Neural crest cell (in vitro differentiated cells): ENCODE measurements at places on chromosomes 1 and 21. TPM values are rescaled to one million over a fixed set of nuclear protein-coding genes. Genes with fewer than 3 reads are reported as not detected.

The RORC gene
- 0.12 TPM in 1 of 2 replicates, not detected in the other for total RNA-seq

The C1orf87 gene
- not detected in 2 replicates for total RNA-seq

The TPTE gene
- not detected in 2 replicates for total RNA-seq

The PRKAA2 gene
- total RNA-seq, result 4.8 and 4.9 TPM in 2 replicates

The SYCP1 gene
- total RNA-seq, result not detected in 2 replicates

The COL11A1 gene
- total RNA-seq, result 21.5 and 25.1 TPM in 2 replicates

The PEF1 gene
- total RNA-seq, result 49.0 and 52.4 TPM in 2 replicates

The RBBP5 gene
- 22.8 and 24.1 TPM in 2 replicates for total RNA-seq

The LRP8 gene
- 49.7 and 59.5 TPM in 2 replicates for total RNA-seq

The VANGL2 gene
- 106 and 109 TPM in 2 replicates for total RNA-seq

DNA sequence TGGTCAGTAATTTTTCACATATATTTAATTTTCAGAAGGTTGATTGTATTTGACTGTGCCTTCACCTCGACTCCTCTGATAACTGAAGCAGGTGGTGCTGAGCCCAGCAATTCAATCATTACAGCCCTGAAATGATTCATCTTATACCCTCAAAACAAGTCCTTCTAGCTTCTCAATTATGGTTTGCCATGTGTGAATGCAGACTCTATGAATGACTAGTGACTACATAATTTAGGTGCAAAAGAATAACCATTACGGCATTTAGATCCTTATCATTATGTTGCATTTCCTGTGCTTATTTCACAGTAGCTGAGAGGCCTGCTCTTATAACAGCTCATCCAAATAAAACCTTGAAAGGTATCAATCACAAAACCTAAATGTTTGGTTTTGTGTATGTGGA, 54.0 kb upstream of the COL11A1 start:
- no peak for DNase-seq

DNA sequence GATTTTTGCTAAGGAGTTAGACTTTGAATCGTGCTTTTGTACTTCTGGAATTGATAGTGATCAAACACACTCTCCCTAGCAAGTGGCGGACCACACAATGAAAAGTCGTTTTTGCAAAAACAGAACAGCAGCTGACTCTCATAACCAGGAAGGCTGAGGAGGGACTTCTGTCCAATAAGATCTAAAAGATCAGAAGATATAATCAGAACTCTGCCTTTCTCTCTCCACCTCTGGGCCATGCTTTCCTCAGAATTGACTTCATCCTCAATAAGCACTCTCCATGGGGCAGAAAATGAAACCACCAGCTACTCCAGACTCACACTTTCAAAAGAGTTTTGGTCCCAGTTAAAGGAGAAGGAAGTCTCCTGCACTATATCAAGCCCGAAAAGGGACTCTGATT, 55.3 kb upstream of the SAMD13 start:
- DNase-seq, result no peak

GRCh38 chr1:226404063-226404903, 3.6 kb downstream of the PARP1 start:
- DNase-seq, result no peak

- DNase-seq, result no peak
These were observed 325.8 kb upstream of the PBX1 start for GRCh38 chr1:164233149-164233548.

DNA sequence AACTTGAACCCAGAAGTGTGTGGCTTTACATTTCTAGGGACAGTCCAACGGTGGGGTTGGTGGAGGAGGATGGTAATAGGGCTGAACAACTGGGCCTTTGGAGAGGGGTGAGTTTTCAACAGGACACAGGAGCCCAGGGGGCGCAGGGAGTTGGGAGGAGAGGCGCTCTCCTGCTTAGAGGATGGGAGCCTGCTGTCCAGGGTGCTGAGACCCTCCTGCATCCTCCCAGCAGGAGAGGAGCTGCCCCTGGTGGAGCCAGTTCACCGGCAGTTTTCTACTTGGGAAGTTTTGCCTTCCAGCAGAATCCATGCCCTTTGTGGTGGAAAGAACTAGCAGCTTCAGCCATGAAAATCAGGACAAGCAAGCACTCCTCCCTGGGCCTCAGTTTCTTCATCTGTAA, 8.6 kb downstream of the KCNC4 start:
- no peak for DNase-seq

GRCh38 chr1:200619894-200620272, 668 bp downstream of the KIF14 start:
- DNase-seq, result no peak

GRCh38 chr1:24080131-24080530, 31.8 kb downstream of the MYOM3 start:
- no peak for DNase-seq

DNA sequence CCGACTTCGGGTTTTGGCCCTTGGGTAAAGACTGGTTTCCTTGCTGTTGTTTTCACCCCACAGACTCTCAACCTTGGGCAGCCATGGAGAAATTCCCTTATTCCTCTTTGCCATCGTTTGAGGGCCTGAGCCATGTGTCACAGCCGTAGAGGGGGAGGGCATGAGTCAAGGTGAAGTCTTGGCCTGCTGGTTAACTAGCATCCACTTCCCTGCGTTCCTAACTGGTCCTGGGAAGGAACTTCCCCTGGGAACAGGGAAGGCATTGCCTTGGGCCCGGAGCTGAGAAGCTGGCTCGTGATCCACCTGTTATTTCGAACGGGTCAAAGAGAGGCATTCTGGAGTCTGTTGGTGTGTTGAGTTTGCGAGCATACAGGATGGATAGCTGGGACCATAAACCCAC, 464.9 kb downstream of the CAMTA1 start:
- DNase-seq, result no peak

- DNase-seq, result peak; percentile 50
These were observed 21.8 kb downstream of the MMEL1 start for GRCh38 chr1:2611031-2611501.

- no peak for DNase-seq
These were observed 146.4 kb downstream of the CDC7 start for GRCh38 chr1:91647061-91647460.

DNA sequence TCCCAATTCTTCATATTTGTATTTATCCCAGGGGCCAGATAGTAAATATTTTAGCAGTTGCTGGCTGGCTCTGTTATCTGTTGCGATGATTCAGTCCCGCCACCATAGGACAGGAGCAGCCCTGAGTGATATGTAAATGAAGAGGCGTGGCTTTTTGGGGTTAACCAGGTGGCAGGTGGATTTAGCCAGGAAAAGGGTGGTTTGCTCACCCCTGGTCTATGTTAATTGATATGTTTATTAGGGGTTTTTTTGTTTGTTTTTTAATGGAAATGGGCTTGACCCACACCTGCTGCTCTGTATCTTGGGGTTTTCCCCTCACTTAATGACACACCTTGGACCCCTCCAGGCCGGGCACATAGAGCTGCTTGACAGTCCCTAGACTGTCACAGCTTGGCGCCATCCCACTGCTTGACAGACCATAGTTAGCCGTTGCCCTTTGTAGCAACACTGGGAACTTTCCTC, 62.8 kb downstream of the PIK3CD start:
- no peak for DNase-seq

DNA sequence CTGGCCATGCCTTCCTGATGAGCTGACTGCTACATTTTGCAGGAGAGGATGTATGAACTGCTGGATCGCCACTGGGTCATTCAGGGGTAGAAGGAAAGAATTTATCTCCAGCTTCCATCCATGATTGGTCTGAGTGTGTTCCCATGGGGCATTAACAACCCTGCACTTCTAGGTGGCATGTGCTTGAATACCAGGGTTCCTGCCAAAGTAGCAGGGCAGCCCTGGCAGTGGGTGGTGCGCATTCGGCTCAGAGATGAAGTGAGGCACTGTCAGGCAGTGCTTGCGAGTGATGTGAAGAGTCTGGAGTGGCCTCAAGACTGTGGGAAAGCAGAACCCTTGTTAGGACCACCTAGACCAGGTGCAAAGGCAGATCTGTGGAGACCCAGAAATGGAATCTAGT, 294.9 kb downstream of the ASTN1 start:
- no peak for DNase-seq

- no peak for DNase-seq
These were observed 3.3 kb upstream of the GOLT1A start for GRCh38 chr1:204216880-204217647.

- no peak for DNase-seq
These were observed 84.8 kb downstream of the POFUT2 start for GRCh38 chr21:45202889-45203288.

GRCh38 chr1:46133781-46134350, 1.4 kb upstream of the PIK3R3 start:
- DNase-seq, result no peak

DNA sequence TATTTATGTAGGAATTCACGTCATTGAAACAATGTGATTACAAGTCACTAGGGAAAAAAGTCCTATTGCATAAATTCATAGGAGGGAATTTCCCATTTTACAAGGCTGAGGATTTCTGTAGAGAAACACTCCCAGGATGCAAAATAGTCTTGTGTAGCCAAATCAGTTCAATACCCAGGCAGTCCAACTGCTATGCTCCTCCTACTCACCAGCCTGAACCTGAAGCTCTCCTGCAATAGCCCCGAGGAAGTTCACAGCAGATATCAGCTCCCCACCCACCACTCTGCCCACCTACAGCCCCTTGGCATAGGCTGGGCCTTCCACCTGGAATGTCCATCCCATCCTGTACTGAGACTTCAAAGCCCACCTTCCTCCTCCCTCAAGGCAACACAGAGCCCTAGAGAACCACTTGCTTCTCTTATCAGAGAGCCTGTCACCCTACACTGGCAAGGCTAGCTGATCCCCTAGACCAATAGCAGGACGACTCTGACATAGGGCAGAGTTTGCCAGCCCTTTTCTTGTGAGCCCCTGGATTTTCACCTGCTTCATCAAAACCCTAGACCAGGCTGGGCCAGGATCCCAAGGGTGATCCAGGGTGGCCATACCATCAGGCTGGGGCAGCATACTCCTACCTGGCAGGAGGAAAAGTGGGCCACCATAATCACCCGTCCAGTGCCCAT, 1.5 kb downstream of the LSS start:
- DNase-seq, result no peak

- no peak for DNase-seq
These were observed 125.4 kb upstream of the TMEM51 start for GRCh38 chr1:15028102-15028501.

DNA sequence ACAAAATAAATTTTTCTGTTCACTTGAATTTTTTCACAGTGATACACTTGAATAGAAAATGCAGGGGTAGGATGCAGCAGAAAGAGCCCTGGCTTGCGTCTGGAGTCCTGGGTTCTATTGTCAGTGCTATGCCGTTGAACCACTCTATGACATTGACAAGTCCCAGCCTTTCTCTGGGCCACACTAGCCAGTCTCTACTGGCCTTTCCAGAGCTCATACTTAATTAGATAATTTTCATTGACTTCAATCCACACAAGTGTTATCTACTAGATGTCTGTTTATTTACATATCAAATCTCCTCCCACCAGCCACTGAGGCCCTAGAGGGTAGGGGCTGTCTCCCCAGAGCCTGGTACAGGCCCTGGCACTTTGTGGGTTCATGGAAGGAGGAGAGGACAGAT, 15.5 kb upstream of the CELA3B start:
- DNase-seq, result no peak

DNA sequence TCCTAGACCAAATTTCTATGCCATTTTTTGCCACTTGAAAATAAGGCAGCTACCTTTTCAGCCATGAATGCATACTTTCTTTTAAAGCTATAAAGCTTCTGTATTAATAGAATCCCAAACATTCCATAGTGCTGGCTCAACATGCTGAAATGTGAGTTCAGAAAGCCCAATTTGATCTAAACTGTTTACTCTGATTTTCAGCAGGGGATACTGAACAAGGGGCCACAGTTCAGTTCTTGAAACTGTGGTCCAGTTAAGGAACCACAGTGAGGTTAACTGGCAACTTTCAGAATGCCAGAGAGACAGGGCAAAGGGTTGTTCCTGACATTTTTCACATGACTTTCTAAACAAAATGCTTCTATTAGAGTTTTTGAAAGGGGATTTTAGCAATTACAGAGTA, 85.7 kb upstream of the COL11A1 start:
- DNase-seq, result no peak

DNA sequence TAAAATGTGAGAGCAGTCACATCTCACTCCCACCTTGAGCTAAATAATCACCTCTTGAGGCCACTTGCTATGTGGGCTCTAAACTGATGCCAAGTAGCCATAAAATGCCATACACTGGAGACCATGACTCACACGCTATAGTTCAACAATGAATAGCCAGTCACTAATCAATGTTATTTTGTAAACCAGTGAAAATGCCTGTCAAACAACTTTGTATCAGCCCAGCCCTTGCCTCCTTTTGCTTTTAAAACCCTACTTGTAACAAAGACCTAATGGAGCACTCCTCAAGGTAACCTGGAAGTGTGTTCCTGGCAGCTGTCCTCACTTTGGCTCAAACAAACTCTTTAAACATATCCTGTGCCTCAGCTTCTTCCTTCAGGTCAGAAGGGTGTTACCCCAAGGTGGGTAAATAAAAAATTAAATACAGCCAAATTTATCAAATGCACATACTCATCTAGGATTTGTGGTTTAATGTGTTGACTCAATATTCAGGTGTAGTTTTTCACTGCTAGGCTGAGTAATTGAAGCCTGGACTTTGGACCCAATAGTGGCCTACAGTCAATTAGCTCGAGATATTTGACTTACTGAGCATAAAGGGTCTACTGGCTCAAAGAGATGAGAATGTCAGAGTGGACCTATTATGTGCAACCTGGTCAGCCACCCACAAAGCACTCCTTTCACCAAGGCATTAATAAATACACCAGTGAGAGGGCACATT, 154.3 kb downstream of the COQ8A start:
- DNase-seq, result no peak

DNA sequence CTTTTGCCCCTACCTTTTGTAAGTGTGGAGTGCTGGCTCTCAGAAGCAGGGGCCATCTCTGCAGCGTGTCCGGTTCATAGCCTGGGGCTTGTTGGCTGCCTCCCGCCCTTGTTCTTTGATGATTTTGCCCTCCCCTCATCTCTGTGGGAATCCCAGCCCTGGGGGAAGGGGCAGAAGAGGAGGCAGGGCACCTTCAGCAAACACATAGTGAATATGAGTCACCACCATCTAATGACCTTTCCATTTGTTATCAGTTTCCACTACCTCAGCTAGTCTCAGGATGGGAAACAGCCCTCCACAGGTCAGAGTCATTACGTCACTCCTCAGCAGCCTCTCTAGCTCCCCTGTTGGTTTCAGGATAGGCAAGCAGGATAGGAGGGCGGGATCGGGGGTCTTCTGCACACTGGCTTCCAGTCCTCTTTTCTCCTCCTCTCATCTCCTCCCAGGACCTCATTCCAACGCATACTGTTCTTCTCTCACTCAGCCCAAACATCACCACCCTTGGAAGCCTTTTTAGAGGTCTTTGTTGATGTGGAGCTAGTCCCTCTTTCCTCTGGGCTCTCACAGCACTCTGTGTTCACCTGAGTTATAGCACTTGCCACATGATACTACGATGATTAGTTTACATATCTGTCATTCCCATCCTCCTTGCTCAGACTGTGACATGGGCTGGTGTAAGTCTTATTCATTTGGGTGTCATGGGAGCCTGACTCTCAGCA, 15.8 kb downstream of the GADD45A start:
- peak; percentile 8 for DNase-seq
